ENCODE measurements at places on chromosomes 6 and 20.

- DNase-seq: no peak
Measured at GRCh38 chr6:113610377-113610988, 246.7 kb upstream of the MARCKS start.

GRCh38 chr6:26398555-26398954, 3.5 kb upstream of the BTN3A1 start:
- no peak for DNase-seq

DNA sequence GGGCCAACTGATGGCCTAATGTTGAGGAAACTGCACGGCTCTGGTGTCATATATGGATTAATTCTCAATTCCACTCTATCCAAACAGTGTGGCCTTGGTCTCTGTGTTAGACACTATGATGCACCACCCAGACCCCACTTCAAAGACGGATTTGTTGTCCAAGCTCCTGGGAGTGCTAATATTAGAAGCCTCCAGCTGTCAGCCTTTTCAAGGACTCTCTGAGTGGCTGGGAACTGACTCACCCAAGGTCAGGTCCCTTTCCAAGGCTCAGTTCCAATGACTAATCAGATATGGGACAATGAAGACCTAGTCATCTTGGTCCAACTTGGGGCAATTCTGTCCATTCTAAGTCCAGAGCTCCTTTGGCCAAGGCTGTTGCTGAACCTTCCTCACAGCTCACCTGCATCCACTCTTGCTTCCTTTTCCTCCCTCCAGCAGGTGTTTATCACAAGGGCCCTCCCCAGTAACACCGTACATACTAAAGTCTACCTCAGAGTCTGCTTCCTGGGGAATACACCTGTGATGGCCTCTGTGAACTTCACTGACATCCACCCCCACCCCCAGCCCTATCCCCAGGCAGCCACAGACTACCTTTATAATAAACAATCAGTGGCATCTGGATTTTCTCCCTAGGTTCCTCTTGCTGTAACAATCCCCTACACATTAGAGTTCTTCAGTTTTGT, 7.2 kb upstream of the IL20RA start:
- no peak for DNase-seq

GRCh38 chr20:36121981-36122930, 32.3 kb upstream of the EPB41L1 start:
- DNase-seq: no peak

DNA sequence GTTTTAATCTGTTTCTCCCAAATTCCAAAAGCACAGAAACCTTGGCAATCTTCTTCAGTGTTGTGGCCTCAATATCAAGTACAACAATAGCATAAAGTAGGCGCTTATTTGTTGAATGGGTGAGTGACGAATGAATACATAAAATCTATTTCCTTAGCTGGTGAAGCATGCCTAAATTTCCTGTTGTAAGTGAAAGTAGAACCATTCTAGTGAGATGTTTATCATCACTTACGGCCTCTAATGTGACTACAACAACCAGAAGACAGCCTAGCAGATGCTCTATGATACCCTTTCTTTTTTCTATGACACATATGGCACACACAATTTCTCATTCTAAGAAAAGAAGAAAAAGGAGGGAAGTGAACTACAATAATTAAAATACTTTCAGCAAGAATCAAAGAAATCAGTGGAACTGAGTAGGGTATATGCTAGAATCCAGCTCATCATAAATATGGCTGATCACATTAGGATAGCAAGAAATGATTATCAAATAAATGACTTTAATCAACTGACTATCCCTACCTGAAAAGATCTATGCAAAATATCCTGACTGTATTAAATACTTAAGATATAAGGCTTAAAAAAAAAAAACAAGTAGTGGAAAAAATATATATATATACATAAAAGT, 67.4 kb downstream of the BTBD9 start:
- DNase-seq: no peak

DNA sequence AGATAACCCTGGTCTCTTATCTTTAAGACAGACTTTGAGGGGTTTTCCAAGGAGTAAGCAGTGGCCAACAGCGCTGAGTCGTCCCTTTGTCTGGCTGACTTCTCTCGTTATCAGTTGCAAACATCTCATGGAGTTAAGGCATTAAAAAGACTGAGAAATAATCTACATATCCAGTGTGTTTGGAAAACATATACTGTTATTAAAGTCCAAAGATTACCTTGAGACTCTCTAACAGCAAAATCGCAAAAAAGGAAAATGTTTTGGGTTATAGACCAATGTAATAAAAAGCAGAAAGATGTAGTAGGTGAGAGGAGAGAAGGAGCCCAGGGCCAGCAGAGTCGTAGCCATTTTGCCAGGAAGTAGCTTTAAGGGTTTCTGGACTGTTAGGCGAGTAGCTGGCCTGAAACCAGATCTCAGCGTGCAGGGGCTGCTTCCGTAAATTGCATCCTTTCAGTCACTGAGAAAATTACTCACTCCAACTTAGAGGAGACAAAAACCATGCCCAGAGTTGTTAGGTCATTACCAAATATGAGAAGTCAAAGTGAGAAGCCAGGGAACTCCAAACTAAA, 24.6 kb downstream of the MYLK4 start:
- DNase-seq: no peak

- DNase-seq: no peak
Measured at GRCh38 chr6:88168362-88168761, 2.2 kb upstream of the CNR1 start.

- no peak for DNase-seq
Measured at GRCh38 chr20:11144114-11144950, 470.5 kb upstream of the JAG1 start.

- no peak for DNase-seq
Measured at GRCh38 chr6:133805876-133806275, 83.0 kb upstream of the TCF21 start.

DNA sequence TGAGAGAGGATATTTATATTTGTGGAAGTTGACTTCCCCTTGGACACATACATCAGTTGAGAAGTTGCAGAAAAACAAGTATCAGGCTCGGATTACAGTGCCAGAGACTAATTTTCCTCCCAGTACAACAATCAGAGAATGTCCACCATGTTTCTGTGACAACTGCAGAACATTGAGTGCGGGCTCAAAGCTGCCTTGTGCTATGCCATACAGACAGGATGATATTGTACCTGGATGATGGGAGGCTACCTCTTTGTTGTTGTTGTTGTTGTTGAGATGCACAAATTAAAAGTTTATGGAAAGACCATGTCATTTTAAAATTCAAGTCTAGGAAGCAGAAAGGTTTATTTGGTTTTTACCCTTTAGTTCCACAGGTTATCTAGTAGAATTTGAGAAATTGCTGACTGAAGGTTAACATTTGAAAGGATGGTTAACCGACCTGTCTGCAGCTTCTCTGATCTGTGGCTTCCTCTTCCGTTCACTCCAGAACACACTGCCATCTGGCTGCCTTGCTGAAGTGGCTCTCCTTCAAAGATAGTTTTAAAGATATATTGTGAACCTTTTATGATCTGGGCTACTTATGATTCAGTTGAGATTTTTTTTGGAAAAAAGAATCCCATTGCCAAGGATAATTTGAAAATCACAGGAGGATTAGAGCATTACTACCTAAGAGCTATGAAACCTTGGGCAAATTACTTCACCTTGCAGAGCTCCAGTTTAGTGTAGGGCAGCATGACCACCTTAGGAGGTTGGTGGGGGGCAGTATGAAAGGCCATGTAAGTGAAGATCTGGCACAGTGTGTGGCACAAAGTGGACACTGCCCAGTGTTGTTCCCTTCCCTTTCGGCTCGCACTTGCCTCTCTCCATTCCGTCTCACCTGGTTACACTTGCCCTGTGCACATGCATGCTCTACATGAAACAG, 15.9 kb downstream of the TMEM200A start:
- peak; percentile 21 for DNase-seq

DNA sequence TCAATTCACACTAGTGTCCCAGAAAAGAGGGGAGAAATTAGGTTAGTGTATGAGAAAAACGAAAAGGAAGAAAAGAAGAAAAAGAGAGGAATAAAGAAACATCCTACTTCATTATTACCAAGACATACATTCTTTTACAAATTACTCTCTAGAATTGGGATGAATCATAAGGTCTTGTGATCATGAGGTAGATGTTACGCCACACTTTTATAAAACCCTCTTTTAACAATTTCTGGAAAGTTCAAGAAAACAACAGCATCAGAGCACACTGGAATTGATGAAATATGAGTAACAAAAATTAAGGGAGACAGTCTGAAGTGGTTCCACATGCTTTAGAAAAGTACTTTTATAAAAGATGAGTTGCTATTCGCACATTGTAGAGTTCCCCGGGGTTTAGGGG, 32.6 kb upstream of the NRSN1 start:
- DNase-seq: no peak

- no peak for DNase-seq
Measured at GRCh38 chr6:170347091-170347490, 40.5 kb downstream of the FAM120B start.

- peak; percentile 24 for DNase-seq
Measured at GRCh38 chr20:34363465-34364222, 571 bp downstream of the ITCH start.

DNA sequence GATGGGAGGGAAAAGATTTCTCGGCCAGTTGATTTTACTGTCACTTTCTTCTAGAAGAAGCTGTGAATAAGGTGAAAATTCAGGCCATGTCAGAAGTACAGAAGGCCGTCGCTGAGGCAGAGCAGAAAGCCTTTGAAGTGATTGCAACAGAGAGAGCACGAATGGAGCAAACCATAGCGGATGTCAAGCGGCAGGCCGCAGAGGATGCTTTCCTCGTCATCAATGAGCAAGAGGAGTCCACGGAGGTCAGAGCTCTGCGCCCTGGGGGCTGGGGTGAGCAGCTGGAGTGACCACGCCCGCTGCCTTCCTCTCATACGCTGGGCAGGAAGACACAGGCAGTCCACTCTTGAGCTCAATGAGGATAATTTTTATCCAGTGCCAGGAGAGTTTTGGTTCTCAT, 21.8 kb upstream of the C20orf144 start:
- DNase-seq: no peak

DNA sequence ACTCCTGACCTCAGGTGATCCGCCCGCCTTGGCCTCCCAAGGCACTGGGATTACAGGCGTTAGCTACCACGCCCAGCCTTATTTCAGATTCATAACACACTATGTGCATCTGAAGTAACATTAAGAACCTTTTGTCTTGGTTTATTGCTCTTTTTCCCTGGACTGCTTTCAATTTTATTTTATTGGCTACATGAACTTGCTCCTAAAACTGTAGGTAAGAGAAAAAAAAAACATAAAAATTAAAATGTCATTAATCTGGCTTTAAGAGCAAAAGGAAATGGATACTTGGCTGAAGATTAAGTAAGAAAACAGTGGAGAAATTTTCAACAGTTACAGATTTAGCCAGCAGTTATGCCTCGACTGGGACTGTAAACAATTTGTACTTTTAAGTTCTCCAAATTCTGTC, 62.5 kb downstream of the GJA1 start:
- no peak for DNase-seq

GRCh38 chr20:1332749-1333300, 3.9 kb upstream of the SDCBP2 start:
- no peak for DNase-seq

DNA sequence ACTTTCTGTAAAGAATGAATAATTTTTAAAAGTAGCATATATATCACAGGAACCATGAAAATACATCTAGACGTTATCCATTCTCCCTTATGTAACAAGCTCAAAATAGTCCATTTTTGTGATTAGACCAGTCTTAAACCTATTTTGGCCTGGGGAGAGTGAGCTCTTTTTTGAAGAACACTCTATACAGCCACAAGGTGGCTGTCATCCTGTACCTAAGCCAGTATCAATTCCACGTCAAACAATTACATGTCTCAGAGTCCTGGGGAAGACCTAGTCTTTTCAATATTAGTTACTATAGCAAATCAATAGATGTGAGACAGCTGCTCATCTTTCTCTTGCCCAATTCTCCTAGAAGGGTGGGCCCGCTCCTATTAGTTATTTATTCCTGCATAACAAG, 28.4 kb downstream of the FBXO5 start:
- no peak for DNase-seq

DNA sequence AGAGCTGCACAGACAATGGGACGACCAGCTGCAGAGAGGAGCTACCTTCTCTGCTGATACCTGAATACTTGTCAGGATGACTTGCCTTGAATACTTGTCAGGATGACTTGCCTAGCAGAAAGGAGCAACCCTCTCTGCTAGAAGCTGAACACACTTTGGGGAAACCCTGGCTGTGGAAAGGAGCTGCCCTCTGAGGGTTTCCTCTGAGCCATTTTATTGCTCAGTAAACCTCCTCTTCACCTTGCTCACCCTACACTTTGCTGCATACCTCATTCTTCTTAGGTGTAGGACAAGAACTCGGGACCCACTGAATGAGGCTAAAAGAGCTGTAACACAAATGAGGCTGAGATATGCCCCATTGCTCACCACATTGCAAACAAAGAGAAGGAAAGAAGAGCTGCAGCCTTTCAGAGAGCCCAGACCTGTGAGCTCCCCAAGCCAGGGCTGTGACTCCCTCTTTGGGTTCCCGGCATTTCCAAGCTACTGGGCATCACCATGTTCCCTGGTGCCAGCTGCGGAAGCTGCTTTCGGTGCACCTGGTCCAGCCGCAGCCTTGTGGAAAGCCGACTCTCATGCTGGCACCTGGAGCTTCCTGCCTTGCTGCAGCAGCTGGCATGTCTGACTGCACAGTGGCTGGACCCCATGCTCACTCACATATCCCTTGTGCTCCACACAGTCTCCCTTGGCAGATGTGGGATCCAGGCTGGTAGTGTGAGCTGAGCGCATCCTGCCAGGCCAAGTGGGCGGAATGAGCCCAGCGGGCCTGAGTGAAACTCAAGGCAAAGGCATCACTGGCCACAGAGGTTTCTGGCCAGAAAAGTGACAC, 106.7 kb upstream of the AHI1 start:
- no peak for DNase-seq

- DNase-seq: no peak
Measured at GRCh38 chr6:105596284-105596755, 193.4 kb upstream of the PREP start.

GRCh38 chr6:126199466-126199865, 140.4 kb upstream of the CENPW start:
- no peak for DNase-seq

DNA sequence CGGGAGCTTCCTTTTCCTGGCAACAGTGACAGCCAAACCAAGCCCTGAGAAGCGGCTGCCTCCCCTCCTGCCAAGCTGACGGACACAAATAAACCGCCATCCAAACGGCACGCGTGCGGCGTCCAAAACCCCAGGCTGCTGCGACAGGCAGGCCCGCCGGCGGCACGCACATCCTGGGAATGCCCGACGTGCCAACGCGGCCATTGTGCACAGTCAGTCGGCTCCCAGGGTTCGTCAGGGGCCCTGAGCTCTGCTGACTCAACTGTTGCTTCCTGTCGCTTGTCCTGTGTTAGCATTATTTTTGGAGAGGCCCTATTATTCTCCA, 6.8 kb downstream of the JAG1 start:
- no peak for DNase-seq

- no peak for DNase-seq
Measured at GRCh38 chr20:33842346-33842745, 31.2 kb downstream of the CHMP4B start.

All from activated CD8-positive, alpha-beta memory T cell treated with anti-CD3 and anti-CD28 coated beads, Interleukin-2, amount 50 U/mL, for 4 hours (primary cell).